Esophagus squamous epithelium (tissue), 5 donors: ENCODE measurements at places on chromosomes 11 and 22.

- no peak for DNase-seq
Observed at GRCh38 chr22:41826430-41827383, 6.2 kb upstream of the SREBF2 start.

GRCh38 chr22:35218079-35218478 is 39.2 kb upstream of the HMGXB4 start:
- DNase-seq, result no peak

GRCh38 chr11:34604145-34604544 is 16.7 kb upstream of the EHF start:
- DNase-seq, result no peak

DNA sequence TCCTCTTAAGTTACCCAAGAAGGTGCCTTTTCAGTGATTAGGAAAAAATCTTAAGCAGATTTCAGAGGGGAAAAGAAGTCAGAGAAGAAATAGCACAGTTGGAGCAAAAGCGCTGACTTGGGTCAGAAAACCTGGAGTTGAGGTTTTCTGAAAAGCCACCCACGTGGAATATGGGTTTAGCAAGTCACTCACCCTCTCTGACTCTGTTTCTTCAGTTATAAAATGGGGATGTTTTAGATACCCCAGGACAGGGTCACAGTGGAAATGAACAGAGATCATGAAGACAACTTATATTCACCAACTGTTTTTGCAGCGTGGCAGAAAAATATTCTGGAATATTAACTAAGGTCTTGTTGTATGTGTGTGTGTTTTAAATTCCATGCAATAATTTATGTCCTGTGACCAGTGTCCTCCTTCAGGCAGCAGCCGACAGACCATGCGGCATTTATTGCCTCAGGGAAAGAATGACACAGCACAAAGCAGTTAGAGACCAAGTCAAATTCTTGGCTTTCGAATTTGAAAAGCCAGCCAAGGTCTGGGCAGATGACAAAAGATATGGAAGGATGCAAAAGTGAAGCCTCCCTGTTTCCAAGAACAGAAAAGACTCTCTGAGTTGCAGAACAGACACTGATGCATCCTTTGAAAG is 119.9 kb downstream of the MIAT start:
- DNase-seq, result no peak

DNA sequence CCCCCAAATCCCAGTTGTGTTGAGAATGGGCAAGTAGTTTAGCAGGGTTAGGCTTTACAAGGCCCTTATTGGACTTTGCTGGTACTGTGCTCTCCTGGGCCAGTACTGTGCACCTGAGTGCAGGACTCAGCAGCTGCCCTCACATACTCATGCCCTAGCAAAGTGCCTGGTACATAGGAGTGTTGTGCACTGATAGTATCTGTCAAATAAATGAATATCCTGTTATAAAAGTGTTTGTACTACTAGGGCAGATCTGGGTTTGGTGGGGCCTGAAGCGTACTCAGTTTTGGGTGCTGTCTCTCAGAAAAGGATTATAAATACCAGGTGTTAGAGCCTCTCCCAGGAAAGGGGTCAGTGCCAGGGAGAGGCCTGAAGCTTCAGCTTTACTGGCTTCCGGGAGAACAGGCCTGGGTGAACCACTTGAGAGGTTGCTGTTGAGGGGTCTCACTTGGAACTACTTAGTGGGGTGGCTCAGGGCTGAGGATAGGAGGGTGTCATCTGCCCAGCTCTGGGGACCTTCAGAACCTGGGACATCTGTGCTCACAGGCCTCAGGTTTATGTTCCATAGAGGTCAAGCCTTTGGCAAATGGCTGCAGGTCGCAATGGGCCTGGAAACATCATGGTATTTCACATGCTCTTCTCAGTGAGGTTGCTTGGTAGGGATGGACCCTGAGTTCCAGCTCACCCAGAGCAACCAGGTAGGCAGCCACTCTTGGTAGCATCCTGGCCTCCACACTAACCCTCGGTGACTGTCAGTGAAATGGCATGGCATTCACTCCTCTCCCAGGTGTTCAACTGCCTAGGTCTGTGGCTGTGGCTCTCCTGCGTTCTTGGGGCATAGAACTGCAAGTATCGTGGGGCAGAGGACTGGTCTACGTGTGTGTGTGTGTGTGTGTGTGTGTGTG is 106.1 kb downstream of the ZBTB16 start:
- no peak for DNase-seq

DNA sequence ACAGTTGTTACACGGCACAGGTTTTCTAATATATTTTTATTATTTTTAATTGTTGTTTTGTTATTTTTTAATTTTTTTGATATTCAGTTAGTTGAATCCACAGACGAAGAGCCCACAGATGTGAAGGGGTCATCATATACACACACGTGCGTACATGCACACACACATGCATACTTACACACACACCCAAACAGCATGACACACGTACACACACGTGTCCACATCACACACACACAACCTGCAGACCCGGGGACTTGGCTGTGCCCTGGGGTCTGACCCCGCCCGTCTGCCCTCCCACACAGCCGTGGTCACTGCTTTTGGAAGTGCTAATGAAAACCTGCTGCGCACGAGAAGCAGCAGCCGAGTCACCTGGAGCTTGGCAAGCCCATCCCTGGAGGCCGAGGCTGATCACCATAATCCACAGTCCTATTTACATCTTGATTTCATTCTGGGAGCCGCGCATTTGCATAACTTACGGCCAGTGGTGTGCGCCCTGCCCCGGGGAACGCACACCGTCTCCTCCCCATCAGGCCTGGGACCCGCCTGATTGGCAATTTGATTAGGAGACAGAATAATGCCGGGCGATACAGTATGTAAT is 110.3 kb downstream of the BRD1 start:
- no peak for DNase-seq

- DNase-seq, result no peak
Observed at GRCh38 chr22:31605851-31606585, 56.0 kb downstream of the PISD start.

DNA sequence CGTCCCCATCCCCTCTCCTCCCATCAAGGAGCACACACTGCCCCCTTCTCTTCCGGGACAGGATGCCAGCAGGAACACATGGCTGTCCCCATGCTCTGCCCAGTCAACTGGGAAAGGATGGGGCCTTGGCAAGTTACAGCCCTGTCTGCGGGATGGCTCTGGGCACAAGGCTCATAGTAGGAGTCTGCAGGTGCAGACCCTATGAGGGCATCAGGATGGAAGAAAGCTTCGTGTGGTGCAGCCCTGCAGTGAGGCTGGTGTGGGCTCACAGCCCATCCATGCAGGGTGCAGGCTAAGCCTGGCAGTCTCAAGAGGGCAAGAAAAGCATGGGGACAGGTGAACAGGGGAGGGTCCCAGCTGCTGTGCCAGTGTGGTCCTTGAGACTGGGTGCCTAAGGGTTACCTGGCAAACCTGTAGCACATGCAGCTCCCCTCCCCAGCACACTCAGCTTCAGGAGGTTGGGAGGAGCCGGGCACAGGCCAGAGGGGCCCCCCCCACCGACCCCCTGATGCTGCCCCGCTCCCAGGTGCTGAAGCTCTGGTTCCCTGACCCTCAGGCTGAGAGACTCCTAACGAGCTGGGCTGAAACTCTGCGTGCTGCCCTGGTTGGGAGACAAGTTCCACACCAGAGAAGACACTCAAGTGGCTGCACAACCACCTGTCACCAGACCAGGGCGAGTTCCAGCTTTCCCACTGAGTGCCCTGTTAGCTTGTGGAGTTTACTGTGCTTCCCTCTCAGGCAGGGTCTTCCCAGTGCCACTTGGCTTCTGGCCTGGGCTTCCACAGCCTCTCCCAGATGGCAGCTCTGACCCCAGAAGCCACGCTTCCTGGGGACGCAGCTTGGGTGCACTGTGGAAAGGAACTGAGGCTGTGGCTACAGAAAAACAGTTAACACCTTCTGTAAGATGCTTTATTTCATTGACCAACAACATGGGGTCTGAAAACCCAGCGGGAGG is 3.3 kb upstream of the SCARF2 start:
- DNase-seq, result no peak

DNA sequence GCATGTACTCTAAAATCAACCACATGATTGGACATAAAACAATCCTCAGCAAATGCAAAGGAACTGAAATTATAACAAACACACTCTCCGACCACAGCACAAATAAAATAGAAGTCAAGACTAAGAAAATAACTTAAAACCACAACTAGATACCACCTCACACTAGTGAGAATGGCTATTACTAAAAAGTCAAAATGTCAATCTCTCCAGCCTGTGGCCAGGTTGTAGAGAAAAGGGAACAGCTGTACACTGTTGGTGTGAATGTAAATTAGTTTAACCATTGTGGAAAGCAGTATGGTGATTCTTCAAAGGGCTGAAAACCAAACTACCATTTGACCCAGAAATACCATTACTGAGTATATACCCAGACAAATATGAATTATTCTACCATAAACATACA is 1025.7 kb upstream of the TENM4 start:
- no peak for DNase-seq

GRCh38 chr11:60235321-60235720 is 7.6 kb downstream of the MS4A4E start:
- no peak for DNase-seq

- DNase-seq, result no peak
Observed at GRCh38 chr11:132314911-132315455, 944.6 kb downstream of the NTM start.

GRCh38 chr11:47991266-47991830 is 11.0 kb downstream of the PTPRJ start:
- DNase-seq, result no peak

DNA sequence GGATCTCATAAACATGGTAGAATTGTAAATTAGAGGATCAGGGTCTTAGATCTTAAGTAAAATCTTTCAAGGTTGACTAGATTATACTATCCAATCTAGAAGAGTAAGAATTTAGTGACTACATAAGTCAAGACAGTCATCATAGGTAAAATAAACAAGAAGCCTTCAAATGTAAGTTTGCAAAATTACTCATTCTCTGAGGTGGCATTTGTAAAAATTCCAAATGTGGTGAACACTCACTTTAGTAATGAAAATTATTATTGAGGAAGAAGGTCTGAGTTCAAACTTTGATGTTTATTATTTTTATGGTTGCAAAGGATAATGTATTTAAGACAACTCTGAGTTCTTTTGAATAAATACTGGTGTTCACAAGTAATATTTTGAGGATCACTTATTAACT is 4.6 kb downstream of the HYLS1 start:
- no peak for DNase-seq

GRCh38 chr11:128501632-128502549 is 85.5 kb downstream of the ETS1 start:
- no peak for DNase-seq

DNA sequence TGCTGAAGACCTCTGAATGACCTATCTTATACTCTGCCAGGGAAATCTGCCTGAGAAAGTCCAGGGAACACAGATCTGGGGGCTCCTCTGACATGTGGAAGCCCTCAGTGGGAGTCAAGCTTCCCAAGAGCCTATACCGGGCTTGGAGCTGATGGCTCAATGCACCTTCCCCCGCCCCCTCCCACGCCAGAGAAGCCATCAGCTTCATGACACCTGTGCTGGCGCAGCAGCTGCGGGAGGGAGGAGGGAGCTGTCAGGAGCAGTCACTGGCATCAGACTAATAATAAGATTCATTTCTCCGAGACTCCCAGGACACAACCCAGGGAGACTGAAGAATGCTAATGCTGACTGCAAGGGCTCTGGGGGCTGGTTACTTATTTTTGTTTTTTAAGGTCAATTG is 47.8 kb downstream of the SPATA19 start:
- DNase-seq, result no peak

- DNase-seq, result no peak
Observed at GRCh38 chr11:19722702-19723101, 10.1 kb downstream of the NAV2 start.

DNA sequence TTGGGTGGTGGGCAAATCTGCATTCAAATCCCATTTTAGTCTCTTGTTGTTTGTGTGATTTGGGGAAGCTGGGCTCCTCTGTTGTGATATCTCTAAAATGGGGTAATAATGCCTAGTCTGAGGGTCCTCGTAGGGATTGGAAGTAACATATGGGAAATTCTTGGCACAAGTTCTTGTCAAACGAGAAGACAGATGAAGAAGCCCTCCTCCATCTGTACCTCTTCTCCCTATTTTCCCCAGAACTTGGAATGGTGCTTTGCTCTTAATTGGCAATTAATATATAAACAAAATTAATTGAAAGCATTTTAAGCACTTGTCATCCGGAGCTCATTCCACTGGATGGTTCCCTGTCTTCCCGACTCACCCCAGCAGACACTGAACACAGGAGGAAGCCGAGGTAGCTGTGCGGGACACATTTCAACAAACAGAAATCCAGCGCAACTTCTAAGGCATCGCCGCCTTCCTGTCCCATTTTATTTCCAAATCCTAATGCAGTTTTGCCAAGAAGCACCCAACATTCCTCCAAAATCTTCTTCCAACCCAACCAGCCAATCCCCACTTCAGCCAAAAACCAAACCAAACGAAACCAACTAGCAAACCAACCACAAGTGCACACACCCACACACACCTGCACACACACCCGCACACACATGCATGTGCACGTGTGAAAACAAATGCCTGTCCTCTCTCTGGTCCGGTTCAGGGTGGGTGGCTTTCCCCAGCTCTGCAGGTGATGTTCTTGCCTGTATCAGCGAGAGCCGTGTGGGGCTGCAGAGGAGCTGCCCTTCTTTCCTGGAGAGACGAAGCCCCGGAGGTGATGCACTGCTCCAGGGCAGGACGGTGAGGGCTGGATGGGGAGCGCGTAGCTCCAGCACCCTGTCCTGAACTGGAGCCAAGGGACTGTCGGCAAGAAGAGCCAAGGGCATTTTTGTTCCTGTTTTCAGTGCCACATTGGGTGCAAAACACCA is 100.8 kb upstream of the B3GAT1 start:
- no peak for DNase-seq

GRCh38 chr22:36334821-36335603 is 52.8 kb downstream of the MYH9 start:
- no peak for DNase-seq

- DNase-seq, result no peak
Observed at GRCh38 chr11:130426837-130427341, 1.5 kb downstream of the ADAMTS8 start.

- DNase-seq, result no peak
Observed at GRCh38 chr22:38613588-38613987, 42.6 kb downstream of the FAM227A start.

GRCh38 chr11:64348383-64349024 is 8.5 kb downstream of the CCDC88B start:
- DNase-seq, result no peak

GRCh38 chr11:66861038-66861773 is 4.3 kb downstream of the LRFN4 start:
- no peak for DNase-seq

DNA sequence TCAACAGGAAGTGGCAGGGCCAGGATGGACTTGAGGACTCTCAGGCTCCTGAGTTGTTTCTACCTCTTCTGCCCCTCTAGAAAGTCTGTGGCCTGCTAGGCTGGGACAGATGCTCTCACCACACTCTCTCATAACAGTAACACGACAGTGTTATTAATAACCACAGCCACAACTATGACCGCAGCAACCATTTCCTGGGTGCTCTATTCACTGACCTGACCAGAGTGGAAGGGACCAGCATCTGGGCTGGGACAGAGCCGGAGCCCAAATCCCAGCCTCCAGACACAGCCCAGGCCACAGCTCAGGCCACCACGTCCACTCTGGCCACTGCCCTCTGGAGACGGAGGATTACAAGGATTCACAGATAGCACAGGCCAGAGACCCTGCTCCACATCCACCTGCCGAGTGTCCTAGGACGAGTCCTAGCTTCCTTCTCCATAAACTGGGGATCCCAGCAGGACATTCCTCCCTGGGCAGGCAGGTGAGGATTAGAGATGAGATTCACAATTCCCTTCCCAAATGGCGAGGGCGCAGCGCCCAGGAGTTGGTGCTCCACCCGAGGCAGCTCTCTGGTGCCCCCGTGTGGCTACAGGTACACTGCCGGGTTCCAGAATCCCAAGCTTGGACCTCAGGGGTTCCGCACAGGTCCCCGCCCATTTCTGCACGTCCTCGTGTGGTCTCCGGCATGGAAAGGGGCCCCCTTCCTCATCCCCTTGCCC is 7.1 kb downstream of the PNPLA5 start:
- DNase-seq, result no peak
